M059J (cell line): ENCODE measurements at places on chromosomes 11 and 22. TPM values are rescaled to one million over a fixed set of nuclear protein-coding genes. Genes with fewer than 3 reads are reported as not detected.

Gene ZMAT5
- total RNA-seq = 19.4 and 27.5 TPM in 2 replicates

Gene CD6
- total RNA-seq = 0.10 TPM in 1 of 2 replicates, not detected in the other

Gene GDPD4
- not detected in 2 replicates for total RNA-seq

Gene SUSD2
- 0.15 TPM in 1 of 2 replicates, not detected in the other for total RNA-seq

Gene YPEL4
- total RNA-seq = 0.25 and 0.79 TPM in 2 replicates

Gene CCDC134
- total RNA-seq = 10.3 and 12.0 TPM in 2 replicates

Gene IL18
- 0.64 and 1.3 TPM in 2 replicates for total RNA-seq

Gene APOA4
- total RNA-seq = not detected in 2 replicates

Gene APOL3
- 11.7 and 12.4 TPM in 2 replicates for total RNA-seq

Gene TOMT
- total RNA-seq = not detected in 2 replicates

Gene DRICH1
- total RNA-seq = not detected in 2 replicates

Gene HEPN1
- total RNA-seq = not detected in 2 replicates

Gene MS4A3
- not detected in 2 replicates for total RNA-seq

Gene MMP1
- total RNA-seq = 75.7 and 80.6 TPM in 2 replicates

Gene MN1
- total RNA-seq = 1.2 and 2.8 TPM in 2 replicates

Gene IGLL1
- total RNA-seq = not detected in 2 replicates

Gene OR51F2
- not detected in 2 replicates for total RNA-seq

Gene DDTL
- total RNA-seq = 3.7 and 4.1 TPM in 2 replicates

Gene MMP3
- 126 and 136 TPM in 2 replicates for total RNA-seq

Gene MEI1
- 0.30 TPM in 1 of 2 replicates, not detected in the other for total RNA-seq

Gene UPK3A
- not detected in 2 replicates for total RNA-seq

Gene TRIM29
- 0.32 and 0.49 TPM in 2 replicates for total RNA-seq

Gene H19
- 0.17 TPM in 1 of 2 replicates, not detected in the other for total RNA-seq

Gene CAVIN3
- 114 and 146 TPM in 2 replicates for total RNA-seq

Gene JAML
- not detected in 2 replicates for total RNA-seq

Gene SCO2
- 1.6 TPM in 1 of 2 replicates, not detected in the other for total RNA-seq

Gene BTG4
- not detected in 2 replicates for total RNA-seq

Gene GLB1L3
- total RNA-seq = not detected in 2 replicates

Gene HEPHL1
- total RNA-seq = 1.0 and 1.2 TPM in 2 replicates

Gene OR4D5
- total RNA-seq = not detected in 2 replicates

Gene BAIAP2L2
- not detected in 2 replicates for total RNA-seq

Gene SCN3B
- 0.20 TPM in 1 of 2 replicates, not detected in the other for total RNA-seq

Gene TMEM191B
- total RNA-seq = 0.76 TPM in 1 of 2 replicates, not detected in the other

Gene DEFB131B
- total RNA-seq = not detected in 2 replicates

Gene LUZP2
- total RNA-seq = 2.0 and 3.2 TPM in 2 replicates

Gene ANO3
- 0.30 and 0.34 TPM in 2 replicates for total RNA-seq

Gene CRYBB2
- total RNA-seq = 0.30 TPM in 1 of 2 replicates, not detected in the other

Gene NEFH
- not detected in 2 replicates for total RNA-seq

Gene SLC37A4
- total RNA-seq = 26.5 and 29.5 TPM in 2 replicates

Gene GTSE1
- total RNA-seq = 19.8 and 26.7 TPM in 2 replicates

Gene TRIM6
- 9.6 and 24.7 TPM in 2 replicates for total RNA-seq

Gene LRRC32
- not detected in 2 replicates for total RNA-seq

Gene CASP5
- total RNA-seq = not detected in 2 replicates

Gene F2
- total RNA-seq = not detected in 2 replicates

Gene OR2AG1
- total RNA-seq = not detected in 2 replicates

Gene SLC22A9
- total RNA-seq = not detected in 2 replicates

Gene POU2AF3
- total RNA-seq = not detected in 2 replicates

Gene IFITM1
- total RNA-seq = 1,883 and 3,156 TPM in 2 replicates

Gene ADAMTS8
- total RNA-seq = not detected in 2 replicates

Gene ST13
- 87.2 and 129 TPM in 2 replicates for total RNA-seq

Gene OR5B21
- total RNA-seq = not detected in 2 replicates

Gene DDIAS
- total RNA-seq = 18.8 and 22.9 TPM in 2 replicates

Gene NELL1
- not detected in 2 replicates for total RNA-seq

Gene OTOG
- not detected in 2 replicates for total RNA-seq
